ENCODE measurements at places on chromosomes 1 and 21. TPM values are rescaled to one million over a fixed set of nuclear protein-coding genes. Genes with fewer than 3 reads are reported as not detected.

The IGSF5 gene
- not detected for total RNA-seq

The UTS2 gene
- 0.82 TPM for total RNA-seq

- peak; percentile 81 for DNase-seq
- H3K27me3 ChIP-seq = peaks cover 9% of the 10 kb centered on the region
- H3K4me1 ChIP-seq = no peaks in the 10 kb centered on the region
Observed at GRCh38 chr1:20212685-20213331, 26.5 kb upstream of the PLA2G2C start.

DNA sequence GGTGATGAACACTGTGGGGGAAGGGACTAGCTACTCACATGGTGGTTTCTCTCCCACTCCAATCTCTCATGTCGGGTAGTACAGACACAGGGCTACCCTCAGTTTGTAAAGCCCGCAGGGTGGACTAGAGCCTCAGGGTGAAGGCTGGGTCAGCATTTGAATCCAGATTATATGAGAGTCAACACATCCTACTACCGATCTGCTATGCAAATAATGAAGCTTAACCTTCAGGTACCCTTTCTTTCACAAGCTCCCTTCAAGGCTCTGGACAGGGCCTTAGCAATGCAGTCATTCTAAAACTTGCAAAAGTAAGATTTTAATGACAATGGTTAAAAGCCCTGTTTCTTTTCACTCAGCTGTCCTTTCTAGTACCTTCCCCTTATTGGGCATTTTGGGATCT is 5.5 kb upstream of the ZBED6 start:
- H3K4me1 ChIP-seq = no peaks in the 10 kb centered on the region
- no peaks in the 10 kb centered on the region for H3K36me3 ChIP-seq
- no peak overlapping the region for H3K4me3 ChIP-seq
- H3K27ac ChIP-seq = no peak overlapping the region
- no peak for DNase-seq

DNA sequence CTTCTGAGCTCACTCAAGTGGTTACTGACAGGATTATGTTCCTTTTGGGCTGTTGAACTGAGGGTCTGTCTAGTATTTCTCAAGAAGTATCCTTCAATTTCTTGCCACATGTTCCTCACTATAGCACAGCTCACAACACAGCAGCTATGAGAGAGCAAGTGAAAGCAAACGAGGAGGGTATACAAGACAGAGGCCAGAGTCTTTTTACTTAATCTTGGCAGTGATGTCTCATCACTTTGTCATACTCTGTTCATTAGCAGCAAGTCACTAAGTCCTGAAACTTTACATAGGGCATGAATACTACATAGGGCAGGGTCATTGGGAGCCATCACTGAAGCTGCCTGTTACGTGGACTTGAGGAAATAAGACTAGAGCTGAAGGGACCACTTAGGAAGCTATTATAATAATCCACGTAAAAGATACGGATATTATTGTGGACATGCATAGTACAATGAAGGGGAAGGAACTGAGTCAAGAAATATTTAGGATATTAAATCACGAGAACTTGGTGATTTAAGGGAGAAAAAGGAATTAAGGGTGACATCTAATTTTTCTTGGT is 63.7 kb downstream of the SLC30A7 start:
- no peaks in the 10 kb centered on the region for H3K27me3 ChIP-seq
- no peak for DNase-seq
- no peak overlapping the region for H3K4me3 ChIP-seq
- H3K36me3 ChIP-seq = peaks cover 5% of the 10 kb centered on the region
- no peaks in the 10 kb centered on the region for H3K4me1 ChIP-seq

DNA sequence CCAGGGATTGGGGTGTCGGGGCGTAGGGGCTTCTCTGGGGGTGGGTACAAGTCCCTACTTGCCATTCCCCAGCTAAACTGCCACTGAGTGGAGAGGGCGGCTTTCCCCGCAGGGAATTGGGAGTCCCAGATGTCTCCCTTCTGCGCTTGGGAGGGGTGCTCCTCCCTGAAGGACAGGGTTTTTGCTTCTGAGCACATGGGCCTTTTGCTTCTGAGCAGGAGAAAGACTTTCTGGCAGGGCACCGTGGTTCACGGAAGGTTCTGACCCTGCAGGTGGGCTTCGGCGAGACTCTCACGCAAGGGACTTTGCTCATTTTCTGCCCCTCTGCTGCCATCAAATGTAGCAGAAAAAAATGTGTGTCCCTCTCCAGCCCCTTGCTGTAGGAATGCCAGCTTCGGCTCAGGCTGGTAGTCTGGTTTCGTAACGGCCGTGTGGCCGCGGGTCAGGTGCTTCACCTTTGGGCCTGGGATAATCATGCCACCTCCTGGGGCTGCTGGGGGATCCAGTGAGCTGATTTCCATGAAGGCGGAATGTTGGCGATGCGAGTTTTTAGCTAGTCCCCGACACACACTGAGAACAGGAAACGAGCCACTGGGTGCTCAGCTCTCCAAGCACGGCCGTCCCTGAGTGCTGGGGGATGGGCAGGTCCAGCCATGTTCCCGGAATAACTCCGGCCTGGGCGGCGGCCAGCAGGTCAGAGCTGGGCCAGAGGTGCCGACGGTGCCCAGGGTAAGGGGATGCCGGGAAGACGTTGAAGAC is 364.0 kb downstream of the CAMTA1 start:
- DNase-seq = peak; percentile 23
- H3K27me3 ChIP-seq = no peaks in the 10 kb centered on the region
- H3K27ac ChIP-seq = peak overlapping the region; percentile 20

DNA sequence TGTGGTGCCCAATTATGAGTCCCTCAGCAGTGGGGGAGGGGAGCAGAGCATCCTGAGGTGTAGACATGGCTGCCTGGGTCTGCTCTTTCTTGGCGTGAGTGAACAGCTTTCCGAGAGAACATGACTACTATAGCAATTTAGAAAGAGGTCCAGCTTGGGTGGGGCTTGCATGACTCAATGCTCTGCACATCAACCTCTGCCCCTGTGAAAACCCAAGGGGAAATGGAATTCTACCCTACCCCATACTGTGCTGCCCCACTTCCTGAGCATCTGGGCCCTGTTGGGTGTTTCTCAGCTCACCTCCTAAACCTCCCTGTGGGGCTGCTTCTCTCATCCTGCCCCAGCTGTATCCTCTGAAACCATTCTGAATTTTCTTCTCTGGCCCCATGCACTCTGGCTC is 8.2 kb upstream of the AZIN2 start:
- no peak for DNase-seq
- no peaks in the 10 kb centered on the region for H3K36me3 ChIP-seq
- H3K27ac ChIP-seq = no peak overlapping the region
- H3K27me3 ChIP-seq = no peaks in the 10 kb centered on the region
- no peaks in the 10 kb centered on the region for H3K4me1 ChIP-seq

DNA sequence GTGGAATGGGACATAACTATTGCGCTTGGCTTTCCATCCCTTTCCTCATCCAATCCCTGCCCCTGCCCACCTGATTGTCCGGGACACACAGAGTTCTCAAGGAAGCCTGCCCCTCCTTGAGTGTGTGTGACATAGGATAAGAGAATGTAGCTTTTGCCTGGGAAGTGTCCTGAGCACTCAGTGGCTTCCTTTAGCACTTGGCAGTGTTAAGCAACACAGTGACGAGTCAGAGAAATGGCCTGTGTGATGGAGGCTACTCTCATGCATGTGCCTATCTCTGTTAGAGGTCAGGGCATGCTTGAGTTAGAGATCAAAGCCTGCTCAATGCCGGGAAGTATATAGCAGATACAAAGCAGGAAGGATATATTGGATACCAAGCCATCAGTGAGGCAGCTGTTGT is 289.5 kb downstream of the SIPA1L2 start:
- no peak for DNase-seq
- no peaks in the 10 kb centered on the region for H3K36me3 ChIP-seq
- no peak overlapping the region for H3K27ac ChIP-seq

- H3K4me1 ChIP-seq = no peaks in the 10 kb centered on the region
- H3K27ac ChIP-seq = peak overlapping the region; percentile 48
- no peaks in the 10 kb centered on the region for H3K36me3 ChIP-seq
- H3K27me3 ChIP-seq = no peaks in the 10 kb centered on the region
- H3K4me3 ChIP-seq = no peak overlapping the region
Observed at GRCh38 chr1:203380420-203381150, 29.7 kb upstream of the FMOD start.

- H3K27ac ChIP-seq = no peak overlapping the region
- H3K27me3 ChIP-seq = no peaks in the 10 kb centered on the region
- H3K4me1 ChIP-seq = no peaks in the 10 kb centered on the region
- H3K36me3 ChIP-seq = peaks cover 22% of the 10 kb centered on the region
Observed at GRCh38 chr21:33522953-33523349, 19.0 kb downstream of the GART start.

DNA sequence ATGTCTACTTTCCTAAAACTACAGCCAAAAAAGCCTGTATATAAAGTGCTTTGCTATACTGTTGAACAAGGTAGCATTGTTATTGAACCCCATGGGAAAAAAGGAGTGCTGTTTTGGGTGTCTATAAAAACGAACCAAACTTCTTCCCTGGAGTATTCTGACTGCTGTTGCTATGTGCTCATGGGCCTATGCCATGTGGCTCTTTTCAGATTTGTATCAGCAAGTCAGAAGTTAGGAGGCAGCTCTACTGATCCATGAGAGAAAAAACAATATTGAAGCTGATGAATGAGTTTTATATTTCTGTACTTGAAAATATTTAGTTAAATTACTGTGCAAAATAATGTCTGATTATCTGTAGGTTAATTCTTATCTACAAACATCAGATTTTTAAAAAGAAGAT is 66.5 kb downstream of the ADGRL2 start:
- H3K36me3 ChIP-seq = peaks cover 3% of the 10 kb centered on the region
- no peak overlapping the region for H3K4me3 ChIP-seq
- no peaks in the 10 kb centered on the region for H3K27me3 ChIP-seq
- DNase-seq = no peak
- H3K4me1 ChIP-seq = no peaks in the 10 kb centered on the region

- no peaks in the 10 kb centered on the region for H3K27me3 ChIP-seq
- no peaks in the 10 kb centered on the region for H3K36me3 ChIP-seq
- DNase-seq = peak; percentile 40
- peaks cover 14% of the 10 kb centered on the region for H3K4me1 ChIP-seq
- no peak overlapping the region for H3K4me3 ChIP-seq
Observed at GRCh38 chr1:67463298-67463955, 33.2 kb upstream of the SERBP1 start.
